Activated CD4-positive, alpha-beta T cell treated with anti-CD3 and anti-CD28 coated beads for 48 hours (primary cell): ENCODE measurements at places on chromosomes 1 and 21.

DNA sequence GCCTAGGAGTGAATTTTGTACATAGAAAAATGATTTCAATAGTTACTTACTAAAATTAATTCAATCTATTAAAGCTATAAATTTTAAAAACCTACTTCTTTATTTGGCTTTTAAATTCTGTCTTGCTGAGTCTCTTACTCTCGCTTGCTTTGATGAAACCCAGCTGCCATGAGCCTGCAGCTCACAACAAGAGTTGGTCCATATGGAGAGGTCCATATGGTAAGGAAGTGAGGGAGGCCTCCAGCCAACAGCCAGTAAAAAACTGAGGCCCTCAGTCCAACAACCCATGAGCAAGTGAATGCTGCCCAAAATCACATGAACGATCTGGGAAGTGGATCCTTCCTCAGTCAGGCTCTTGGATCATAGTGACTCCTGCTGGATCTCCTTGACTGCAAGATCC lies 89.9 kb upstream of the CXADR start:
- no peak for DNase-seq

DNA sequence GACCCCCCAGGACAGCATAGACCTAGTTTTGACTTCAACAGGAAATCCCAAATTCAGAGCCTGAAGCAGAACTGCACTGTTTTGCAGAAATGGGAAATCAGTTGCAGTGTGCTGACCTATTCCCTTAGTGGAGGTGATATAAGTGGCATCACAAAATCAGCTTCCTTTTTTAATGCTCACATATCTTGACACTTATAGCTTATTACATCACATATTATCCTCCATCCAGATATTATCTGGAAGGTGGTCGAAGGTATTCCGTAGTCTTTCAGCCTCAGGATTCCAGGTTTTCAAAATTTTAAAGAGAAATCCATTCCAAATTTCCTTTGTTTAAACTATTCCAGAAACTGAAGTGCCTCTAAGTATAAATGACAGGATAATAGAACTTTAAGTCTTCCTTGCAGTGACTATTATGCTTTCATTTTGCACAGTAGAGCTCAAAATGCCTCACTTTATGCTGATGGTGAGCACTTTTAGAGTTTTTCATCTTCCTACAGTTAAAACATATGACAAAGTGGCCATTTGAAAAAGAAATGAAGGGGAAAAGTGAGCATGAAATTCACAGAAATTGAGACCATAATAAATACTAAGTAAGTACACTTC lies 106.4 kb upstream of the DPYD start:
- no peak for DNase-seq

DNA sequence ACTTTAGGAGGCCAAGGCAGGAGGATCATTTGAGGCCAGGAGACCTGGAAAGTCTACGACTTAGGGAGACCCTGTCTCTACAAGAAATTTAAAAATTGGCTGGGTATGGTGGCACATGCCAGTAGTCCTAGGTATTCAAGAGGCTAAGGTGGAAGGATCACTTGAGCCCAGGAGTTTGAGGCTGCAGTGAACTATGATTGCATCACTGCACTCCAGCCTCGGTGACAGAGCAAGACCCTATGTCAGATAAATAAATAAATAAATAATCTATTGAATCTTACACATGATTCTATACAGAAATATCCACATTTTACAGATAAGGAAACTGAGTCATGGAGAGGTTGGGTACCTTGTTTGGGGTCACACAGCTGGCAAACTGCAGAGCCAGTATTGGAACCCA lies 89.1 kb downstream of the MAN1C1 start:
- no peak for DNase-seq

GRCh38 chr1:1054099-1054700 lies 19.9 kb downstream of the RNF223 start:
- no peak for DNase-seq

DNA sequence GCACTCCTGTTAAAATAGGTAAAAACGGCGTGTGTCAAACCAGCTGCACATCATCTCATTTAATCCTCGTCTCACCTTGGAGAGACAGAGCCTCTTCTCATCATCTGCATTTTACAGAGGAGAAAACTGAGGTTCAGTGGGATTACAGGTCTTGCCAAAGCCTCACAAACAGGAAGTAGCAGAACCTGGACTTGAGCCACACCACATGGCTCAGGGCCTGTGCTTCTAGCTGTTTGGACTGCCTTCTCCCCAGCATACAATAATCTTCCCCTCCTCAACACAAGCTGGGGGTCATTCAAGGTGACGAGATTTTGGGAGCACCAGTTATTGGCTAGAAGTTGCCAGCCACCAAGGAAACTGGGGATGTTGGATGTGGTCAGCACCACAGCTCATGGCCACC lies 167.9 kb upstream of the ZC3H12A start:
- DNase-seq, result no peak

DNA sequence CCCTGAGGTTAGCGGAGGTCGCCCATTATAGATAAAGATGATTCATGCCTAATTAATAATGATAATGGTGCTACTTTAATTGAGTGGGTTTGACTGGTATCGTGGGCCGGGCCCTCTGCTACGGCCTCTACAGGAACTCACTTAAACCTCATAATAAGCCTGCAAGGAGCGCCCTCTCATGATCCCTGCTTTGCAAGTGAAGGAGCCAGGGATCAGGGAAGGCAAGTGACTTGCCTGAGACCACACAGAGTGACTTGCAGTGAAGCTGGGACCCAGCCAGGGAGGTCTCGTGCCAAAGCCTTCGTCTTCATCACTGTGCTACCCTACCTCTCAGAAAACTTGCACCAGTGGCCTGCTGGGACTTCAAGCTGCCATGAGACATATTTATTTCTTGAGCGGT lies 166.3 kb upstream of the KLHDC7A start:
- no peak for DNase-seq
